Posterior cingulate gyrus (tissue), 11 donors: ENCODE measurements at places on chromosomes 12 and 14.

DNA sequence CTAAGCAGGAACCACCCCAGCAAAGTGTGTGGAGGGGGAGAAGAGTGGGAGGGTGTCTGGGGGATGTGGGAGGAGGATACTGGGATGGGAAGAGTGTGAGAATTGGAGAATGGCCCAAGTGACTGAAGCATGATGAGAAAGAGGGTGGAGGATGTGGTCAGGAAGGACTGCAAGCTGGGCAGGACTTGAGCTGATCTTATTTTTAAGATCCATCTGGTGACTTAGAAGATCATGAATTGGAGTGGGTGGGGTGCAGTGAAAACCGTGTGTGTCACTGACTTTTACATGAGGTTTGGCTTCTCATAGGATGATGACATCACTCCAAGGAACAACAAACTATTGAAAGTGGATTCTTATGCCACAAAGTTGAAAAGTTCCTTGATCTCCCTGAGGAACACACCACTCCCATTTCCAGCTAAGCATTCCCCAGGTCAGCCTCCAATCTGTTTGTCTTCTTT is 287.5 kb downstream of the GALC start:
- DNase-seq, result no peak

DNA sequence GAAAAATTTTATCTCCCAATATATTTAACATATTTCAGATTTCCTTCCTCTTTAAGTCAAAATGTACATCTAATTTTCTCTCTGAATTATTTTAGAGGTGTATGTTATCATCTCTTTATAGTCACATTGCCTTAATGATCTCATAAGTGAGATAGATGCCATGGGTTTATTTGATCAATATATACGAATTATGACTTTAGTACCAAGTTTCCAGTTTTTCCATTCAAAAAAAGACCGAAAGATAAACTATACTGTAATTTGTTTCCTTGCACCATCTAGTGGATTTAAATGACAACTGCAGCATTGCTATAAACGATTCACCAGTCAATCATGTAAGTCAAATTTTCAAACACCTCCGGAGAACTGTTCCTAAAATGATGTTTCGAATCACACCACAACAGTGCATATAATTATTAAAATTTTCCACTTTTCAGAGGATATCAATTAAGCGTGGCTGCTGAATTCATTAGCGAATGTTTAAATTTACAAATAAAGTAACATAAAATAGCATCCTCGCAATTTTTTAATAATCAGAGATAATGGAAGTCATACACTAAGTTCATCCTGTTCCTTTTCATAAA is 419 bp upstream of the ATXN7L3B start:
- DNase-seq, result no peak

DNA sequence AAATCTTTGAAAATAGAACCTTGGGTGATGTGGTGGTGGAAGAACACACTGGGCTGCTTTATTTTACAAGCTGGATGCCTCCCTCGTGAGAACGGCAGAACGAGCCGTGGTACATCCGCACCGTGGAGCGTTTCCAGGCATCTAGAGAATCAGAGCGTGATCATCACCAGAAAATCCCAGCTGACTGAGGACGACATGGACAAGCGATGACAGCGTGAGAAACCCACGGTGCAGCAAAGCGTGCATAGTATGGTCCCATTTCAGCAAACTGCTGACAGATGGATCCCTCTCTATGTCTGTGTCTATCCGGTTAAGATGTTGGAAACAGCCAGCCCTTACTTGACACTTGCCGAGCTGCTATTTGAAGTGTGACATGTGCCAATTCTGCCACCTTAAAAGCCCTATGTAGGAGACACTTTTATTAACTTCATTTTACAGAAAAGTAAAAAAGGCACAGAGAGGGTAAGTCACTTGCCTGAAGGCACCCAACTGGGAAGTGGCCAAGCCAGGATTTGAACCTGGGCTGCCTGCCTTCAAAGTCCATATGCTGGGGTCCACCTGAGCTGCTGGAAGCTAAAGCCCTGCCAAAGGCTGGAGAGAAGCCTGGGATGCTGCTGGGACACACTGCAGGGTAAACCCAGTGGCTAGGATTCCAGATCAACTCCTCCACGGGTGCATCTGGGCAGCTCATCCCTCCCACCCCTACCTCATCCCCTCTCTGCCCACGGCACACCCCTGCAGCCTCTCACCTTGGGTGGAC is 14.9 kb downstream of the SCARB1 start:
- peak; percentile 58 for DNase-seq

GRCh38 chr12:52798003-52798670 is 2.2 kb upstream of the KRT3 start:
- no peak for DNase-seq

DNA sequence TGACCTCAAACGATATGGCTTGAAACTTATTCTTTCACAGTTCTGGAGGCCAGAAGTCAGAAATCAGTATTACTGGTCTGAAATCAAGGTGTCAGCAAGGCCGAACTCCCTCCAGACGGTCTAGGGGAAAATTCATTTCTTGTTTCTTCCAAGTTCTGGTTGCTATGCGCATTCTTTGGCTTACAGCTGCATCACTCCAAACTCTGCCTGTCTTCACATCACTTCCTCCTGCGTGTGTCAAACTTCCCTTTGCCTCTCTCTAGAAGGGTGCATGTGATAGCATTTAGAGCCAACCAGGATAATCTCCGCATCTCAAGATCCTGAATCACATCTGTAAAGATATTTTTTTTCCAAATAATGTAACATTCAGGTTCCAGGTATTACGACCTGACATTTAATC is 62.8 kb downstream of the DENND5B start:
- no peak for DNase-seq
